Bronchus fibroblast of lung (primary cell): ENCODE measurements at places on chromosomes 5 and 9. TPM values are rescaled to one million over a fixed set of nuclear protein-coding genes. Genes with fewer than 3 reads are reported as not detected.

NTNG2 gene
- total RNA-seq = under 0.01 and 0.15 TPM in 2 replicates

PHF24 gene
- total RNA-seq = 0.17 and 0.74 TPM in 2 replicates

MPDZ gene
- 13.1 and 14.5 TPM in 2 replicates for total RNA-seq

KIF4B gene
- total RNA-seq = not detected in 2 replicates

CKMT2 gene
- total RNA-seq = 1.0 TPM in 1 of 2 replicates, not detected in the other

LHX2 gene
- total RNA-seq = 0.15 TPM in 1 of 2 replicates, not detected in the other

TMEM252 gene
- not detected in 2 replicates for total RNA-seq

C5orf58 gene
- not detected in 2 replicates for total RNA-seq

NDUFS4 gene
- 125 TPM in 2 replicates for total RNA-seq

PCDHGB5 gene
- total RNA-seq = 10.6 and 13.8 TPM in 2 replicates

OTULINL gene
- 1.0 TPM in 2 replicates for total RNA-seq

FYB1 gene
- total RNA-seq = not detected in 2 replicates

SLC25A25 gene
- total RNA-seq = 11.1 and 11.4 TPM in 2 replicates

LCN1 gene
- not detected in 2 replicates for total RNA-seq

SPATA9 gene
- 0.15 and 0.84 TPM in 2 replicates for total RNA-seq

LTC4S gene
- 1.6 and 3.4 TPM in 2 replicates for total RNA-seq

CAPSL gene
- 0.30 and 1.3 TPM in 2 replicates for total RNA-seq

TMC1 gene
- 0.45 TPM in 1 of 2 replicates, not detected in the other for total RNA-seq
